Foreskin keratinocyte (primary cell): ENCODE measurements at places on chromosomes 2 and 18. TPM values are rescaled to one million over a fixed set of nuclear protein-coding genes. Genes with fewer than 3 reads are reported as not detected.

DNA sequence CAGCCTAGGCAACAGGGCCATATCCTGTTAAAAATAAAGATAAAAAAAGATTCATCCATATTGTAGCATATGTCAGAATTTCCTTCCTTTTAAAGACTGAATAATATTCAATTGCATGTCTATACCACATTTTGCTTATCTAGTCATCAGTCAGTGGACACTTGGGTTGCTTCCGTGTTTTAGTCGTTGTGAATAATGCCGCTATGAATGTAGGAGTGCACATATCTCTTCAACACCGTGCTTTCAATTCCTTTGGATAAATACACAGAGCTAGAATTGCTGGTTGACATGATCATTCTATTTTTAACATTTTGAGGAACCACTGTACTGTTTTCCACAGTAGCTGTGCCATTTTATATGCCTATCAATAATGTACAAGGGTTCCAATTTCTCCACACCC, 14.0 kb upstream of the PLB1 start:
- DNase-seq = no peak

DNA sequence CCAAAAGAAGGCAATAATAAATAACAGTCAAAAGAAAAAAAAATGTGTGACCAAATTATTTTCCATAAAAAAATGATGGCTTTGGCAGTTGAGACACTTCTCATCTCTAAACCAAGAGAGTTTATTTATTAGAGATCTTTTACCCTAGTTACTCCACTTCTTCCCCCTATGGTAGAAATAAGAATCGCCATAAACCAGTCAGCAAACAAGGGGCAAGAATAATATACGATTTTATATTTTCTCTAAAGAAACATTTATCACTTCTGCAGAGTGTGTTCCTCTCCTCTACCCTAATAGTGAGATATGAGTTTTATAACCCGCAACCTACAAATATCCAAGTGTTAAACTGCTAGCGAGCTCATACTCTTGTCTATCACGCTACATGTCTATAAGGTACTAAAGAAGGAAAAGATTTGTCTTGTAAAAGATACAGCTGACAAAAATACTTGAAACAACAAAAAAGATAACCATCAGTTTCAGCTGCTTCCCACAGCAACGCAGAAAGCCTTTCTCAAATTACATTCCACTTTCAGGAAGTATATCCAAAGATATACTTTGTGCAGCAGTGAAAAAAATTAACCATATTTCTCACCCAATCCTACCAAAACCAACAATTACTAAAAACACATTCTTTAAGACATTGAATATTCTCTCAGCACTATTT, 2.3 kb downstream of the RNF103 start:
- DNase-seq = peak; percentile 22

DNA sequence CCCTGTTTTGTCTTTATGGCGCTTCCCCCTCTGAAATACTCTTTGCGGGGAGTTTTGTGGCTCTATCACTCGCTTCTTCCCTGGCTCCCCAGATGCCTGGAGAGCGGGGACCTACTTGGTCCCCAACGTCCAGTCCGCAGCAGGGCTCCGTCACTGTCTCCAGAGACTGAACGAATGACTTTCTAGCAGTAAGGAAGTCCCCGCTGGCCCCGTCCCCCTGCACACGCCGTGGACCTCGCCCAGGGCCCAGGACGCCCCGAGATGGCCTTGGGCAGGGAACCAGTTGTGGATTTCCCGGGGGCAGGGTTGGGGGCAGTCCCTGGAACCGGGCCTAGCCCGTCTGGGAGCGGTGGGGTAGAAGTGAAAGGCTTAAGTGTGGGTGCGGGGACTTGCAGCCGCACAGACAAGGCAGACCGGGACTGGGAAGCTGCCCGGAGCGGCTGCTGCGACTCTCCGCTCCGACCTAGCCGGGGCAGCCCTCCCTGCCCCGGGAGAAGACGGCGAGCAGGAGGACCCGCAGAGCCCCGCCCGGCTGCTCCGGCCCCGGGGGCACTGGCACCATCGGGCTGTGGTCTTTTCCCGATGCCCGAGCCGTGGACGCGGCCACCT, 821 bp upstream of the EPHA4 start:
- DNase-seq = peak; percentile 60

- DNase-seq = no peak
Measured at GRCh38 chr2:63589148-63589958, 590 bp downstream of the MDH1 start.

DNA sequence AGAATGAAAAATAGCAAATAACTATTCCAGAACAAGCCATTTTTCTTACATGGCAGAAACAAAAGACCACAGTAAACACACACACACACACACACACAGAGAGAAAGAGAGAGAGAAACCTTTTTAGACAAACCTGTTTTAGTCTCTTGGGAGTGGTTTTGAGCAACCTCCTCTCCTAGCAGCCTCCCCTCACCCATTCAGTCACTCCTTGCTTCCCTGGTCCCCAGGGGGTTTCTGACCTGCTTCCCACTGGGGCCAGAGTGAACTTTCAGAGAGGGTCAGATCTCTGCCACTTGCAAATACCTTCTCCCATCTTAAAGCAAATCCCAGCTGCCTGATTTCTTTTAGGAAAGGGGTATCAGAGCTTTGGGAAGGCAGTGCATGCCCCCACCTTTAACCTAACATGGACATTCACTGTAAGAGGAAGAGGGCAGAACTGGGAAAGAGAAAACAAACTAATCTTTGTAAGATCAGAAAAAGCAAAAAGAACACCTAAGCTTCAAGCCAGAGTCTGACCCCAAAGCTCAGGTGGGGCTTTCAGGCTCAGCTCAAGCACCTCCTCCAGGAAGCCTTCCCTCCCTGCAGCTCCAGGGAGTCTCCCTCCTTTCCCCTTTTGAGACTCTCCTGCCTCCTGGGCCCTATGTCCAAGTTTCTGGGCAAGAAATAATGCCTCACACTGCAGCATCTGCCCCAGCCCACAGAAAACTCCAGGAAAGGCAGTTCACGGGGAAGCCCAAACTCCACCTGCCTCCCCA, 2.7 kb downstream of the SDC1 start:
- no peak for DNase-seq

DNA sequence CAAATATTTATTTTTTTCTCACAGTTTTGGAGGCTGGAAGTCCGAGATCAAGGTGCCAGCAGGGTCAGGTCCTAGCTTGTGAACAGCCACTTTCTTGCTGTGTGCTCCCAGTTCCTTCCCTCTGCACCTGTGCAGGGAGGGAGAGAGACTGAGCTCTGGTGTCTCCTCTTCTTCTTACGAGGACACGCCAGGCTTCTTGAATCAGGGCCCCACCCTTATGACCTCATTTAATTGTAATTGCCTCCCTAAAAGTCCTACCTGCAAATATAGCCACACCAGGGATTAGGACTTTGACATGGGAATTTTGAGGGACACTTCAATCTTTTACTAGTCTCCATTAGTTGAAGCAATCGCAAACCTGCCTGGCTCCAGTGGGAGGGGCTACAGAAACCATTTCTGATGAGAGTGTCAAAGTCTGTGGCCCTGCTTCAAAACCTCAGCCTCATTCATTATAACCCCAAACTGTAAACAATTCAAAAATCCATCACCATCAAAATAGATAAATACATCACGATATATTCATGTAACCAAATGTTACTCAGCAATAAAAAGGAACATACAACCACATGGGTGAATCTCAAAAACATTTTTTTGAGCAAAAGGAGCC, 18.2 kb upstream of the SEH1L start:
- no peak for DNase-seq

- DNase-seq = peak; percentile 61
Measured at GRCh38 chr2:233480490-233481202, 85.9 kb downstream of the USP40 start.

DNA sequence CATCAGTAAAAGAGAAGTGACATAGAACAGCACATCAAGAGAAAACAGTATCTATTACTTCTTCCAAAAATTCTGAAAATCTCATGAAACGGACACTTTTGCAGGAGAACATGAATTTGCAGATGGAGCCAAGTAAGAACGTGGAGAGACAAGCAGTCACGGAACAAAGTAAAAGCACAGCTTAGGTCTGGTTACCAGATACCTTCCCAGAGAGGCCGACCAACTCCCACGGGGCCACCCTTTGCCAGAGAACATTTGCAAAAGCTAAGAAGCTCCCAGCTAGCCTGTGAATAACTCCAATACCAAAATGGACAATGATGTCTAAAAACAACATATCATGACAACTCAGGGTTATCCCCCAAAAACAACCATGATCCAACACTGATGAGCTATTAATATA, 38.9 kb downstream of the THAP4 start:
- no peak for DNase-seq

GRCh38 chr2:134052173-134052572, 201.7 kb upstream of the MGAT5 start:
- no peak for DNase-seq

- no peak for DNase-seq
Measured at GRCh38 chr2:98324181-98324580, 22.1 kb upstream of the CNGA3 start.

Gene TANK
- 31.9 and 36.1 TPM in 2 replicates for total RNA-seq

Gene CROCC2
- total RNA-seq = not detected in 2 replicates

Gene CYP27A1
- total RNA-seq = 0.44 and 0.56 TPM in 2 replicates

Gene SPATA3
- not detected in 2 replicates for total RNA-seq
